HT-29 (cell line): ENCODE measurements at places on chromosomes 7 and 10.

GRCh38 chr10:98424295-98425254 lies 9.6 kb upstream of the PYROXD2 start:
- no peak for DNase-seq

DNA sequence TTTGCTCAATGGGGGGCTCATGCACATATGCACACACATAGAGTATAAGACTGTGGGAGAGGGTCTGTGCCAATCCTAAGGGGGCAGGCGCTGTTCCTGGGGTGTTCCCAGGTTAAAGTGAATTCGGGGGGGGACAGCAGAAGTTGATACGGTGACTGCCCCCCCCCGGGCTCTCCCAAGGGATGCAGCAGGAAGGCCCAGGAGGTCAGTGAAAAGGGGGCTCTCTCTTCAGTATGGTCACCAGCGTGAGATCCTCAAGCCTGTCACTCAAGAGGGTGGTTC lies 32.4 kb downstream of the SPDYE6 start:
- no peak for DNase-seq

- DNase-seq: no peak
These were observed 31.4 kb downstream of the ARMC3 start for GRCh38 chr10:22959292-22959691.

DNA sequence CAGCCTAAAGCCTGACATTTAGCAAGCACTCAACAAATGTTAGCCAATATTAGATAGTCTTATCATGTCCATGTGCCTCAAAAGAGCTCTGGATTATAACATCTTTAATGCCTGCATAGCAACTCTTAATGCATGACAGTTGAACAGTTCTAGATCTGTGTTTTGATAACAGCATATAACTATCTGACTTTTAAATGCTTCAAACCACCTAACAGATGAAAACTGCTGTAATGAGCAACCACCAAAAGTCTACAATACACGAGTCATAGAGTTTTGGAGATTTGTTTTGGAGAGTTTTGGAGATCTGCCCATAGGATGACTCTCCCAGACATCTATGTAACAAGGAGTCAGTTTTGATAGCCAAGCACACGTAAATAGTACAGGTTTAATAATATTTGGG lies 227.3 kb downstream of the TWIST1 start:
- no peak for DNase-seq

- no peak for DNase-seq
These were observed 57.4 kb downstream of the EEPD1 start for GRCh38 chr7:36210291-36210922.

DNA sequence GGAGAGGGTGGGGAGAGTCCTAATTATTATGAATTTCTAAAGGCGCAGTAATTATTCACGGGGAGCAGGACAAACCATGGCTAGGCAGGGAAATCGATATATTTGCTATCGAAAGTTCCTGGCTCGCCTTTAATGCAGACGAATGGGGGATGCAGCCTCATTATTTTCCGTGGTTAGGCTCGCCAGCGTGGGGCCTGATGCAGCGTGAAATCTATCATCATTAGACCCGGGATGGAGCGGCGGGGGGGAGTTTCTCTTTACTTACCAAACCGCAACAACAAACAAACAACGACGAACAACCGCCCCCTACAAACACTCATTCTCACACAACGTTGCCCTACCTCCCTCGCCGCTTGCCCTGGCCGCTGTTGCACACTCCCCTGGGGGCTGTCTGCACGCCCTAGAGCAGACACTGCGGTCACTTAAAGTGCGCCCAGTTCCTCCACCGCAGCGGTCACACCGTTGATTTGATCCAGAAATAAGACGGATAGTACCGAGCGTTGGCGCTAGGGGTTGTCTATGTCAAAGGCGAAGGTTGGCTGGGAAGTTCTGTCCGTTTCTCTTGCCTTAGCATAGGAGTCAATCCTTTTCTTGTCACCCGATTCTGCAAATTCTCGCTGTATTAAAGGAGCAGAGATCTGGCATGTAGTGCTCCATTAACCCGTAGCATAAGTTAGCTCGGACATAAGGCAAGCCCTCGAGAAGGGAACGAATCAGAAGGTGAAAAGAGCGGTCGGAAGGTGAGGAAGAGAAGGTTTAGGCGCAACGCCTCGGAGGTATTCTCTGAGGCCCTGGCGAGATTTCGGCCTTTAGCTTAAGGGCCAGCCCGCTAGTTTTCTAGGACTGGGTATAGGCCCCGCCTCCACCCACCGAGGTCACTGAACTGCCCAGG lies 10.4 kb downstream of the NXPH1 start:
- DNase-seq: no peak
